NCI-H2171 (cell line): ENCODE measurements at places on chromosomes 2 and 18.
A peak's percentile ranks its signal among the peaks of the same experiment; 100 is the strongest.

DNA sequence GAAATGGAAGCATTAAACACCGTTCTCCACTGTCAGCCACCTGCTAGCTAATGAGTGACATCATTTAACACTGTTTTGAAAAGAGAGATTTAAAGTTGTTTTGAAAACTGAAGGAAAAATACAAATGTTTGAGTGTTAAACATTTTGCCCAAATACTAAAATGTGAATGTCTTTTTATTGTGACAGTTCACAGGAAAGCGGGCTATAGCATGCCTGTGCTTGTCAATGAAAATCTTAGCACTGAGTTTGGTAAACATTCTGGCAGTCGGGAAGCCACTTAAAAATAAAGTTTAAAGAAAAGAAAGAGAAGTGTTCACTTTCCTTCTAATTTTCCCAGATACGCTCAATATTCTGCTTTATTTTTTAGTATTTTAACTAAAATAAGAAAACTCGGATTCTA, 40.3 kb upstream of the SMIM21 start:
- no peak for DNase-seq

DNA sequence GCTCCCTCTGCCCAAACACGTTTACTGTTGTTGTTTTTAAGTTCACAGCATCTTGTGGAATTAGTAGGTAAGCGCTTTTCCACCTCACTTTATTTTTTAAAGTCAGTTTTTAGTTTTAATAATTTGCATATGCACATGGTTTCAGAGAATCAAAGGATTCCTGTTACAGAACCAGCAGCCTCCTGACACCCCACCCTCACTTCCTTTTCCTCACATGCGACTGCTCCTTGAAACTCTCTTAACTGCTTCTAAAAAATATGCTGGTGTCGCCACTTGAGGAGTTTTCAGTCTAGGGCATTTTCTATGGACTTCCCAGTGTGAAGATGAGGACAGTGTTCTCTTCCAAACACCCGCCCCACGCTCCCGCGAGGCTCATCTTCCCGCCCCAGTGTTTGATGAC, 14.4 kb downstream of the TMEM37 start:
- no peak for DNase-seq

- no peak for DNase-seq
Measured at GRCh38 chr2:233901884-233902283, 15.3 kb upstream of the TRPM8 start.

- peak; percentile 76 for DNase-seq
Measured at GRCh38 chr2:167924556-167924955, 322.8 kb downstream of the STK39 start.

DNA sequence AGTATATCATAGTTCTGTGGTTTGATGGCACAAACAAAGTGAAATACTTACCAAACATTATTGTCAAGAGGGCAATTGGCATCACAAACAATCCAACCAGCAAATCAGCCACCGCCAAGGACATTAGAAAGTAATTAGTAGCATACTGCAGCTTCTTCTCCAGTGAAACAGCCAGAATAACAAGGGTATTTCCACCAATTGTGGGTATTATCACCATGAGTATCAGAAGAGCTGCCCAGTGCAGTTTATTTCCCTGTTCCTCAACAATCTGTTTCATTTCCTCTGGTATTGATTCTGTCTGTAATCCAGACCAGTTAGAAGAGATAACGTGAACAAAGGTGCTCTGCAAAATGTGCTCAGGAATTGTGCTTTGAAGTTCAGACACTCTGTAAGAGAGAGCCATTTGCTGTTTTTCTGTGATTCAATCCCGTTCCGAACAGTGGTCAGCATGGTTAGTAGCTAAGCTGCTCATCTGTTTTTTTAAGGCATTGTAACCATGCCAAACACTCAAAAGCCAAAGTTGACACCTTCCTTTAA, 1.4 kb downstream of the HTR2B start:
- DNase-seq = no peak

DNA sequence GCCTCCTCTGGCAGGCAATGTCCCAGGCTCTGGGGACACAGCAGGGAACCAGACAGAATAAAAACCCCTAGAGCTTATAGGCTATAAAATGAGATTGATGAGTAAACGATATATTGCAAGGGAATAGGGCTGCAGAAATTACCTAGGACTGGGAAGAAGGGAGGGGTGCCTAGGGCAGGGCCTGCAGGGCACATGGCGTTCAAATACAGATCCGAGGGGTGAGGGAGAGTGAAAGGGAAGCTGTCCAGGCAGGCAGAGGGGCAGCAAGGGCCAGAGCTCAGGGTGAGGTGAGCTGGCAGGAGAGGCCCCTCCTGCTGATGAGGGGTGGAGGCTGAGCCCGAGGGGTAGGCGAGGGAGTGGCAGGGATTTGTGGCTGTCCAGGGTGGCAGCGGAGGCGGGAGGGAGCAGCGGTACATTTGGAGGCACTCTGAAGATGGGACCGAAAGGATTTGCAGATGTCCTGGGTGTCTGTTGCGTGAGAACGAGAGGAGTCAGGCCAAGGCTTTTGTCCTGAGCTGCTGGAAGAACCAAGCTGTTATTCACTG, 33.7 kb downstream of the KCNIP3 start:
- DNase-seq = no peak

- no peak for DNase-seq
Measured at GRCh38 chr18:56139792-56140254, 498.6 kb downstream of the TXNL1 start.

DNA sequence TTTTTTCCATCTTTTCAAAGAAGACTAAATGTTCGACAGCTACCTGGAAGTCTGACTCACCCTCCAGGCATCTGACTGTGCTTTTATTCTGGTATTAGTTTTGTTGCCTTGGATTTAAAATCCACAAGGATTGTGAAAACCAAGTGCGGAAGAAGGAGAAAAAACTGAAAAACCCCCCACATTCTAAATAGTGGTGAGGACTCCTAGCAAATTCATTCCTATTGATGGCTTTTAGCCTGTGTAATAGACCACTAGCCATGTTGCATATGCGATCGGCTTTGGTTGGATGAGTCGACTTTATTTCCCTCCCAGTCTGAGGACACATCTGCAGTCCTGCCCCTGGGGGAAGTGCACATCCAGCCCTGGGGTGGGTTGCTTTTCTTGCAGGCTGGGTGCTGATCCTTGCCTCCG, 16.9 kb downstream of the LDLRAD4 start:
- DNase-seq = no peak

GRCh38 chr2:105381101-105381668, 17.7 kb downstream of the FHL2 start:
- no peak for DNase-seq

GRCh38 chr2:208315081-208315788, 49.2 kb downstream of the PIKFYVE start:
- DNase-seq = no peak

DNA sequence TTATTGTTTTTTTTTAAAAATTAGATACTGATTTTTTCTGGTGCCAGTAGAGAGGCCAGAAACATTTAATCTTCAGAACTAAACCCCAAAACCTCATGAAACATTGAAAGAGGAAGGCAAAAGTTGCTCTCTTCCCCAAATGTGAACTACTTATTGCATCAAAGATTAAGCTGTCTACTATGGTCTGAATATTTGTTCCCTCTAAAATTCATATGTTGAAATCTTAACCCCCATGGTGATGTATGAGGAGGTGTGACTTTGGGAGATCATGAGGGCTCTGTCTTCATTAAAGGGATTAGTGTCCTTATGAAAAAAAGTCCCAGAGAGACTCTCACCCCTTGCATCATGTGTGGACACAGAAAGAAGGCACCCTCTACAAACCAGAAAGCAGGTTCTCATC, 28.2 kb upstream of the SLC8A1 start:
- no peak for DNase-seq

- DNase-seq = no peak
Measured at GRCh38 chr2:34719206-34719605, 1120.1 kb upstream of the FAM98A start.
